Right ventricle myocardium inferior (tissue), 1 donor: ENCODE measurements at places on chromosomes 13 and 19. TPM values are rescaled to one million over a fixed set of nuclear protein-coding genes. Genes with fewer than 3 reads are reported as not detected.

GRCh38 chr13:44017756-44018309 lies 138.1 kb downstream of the LACC1 start:
- no peak for DNase-seq

DNA sequence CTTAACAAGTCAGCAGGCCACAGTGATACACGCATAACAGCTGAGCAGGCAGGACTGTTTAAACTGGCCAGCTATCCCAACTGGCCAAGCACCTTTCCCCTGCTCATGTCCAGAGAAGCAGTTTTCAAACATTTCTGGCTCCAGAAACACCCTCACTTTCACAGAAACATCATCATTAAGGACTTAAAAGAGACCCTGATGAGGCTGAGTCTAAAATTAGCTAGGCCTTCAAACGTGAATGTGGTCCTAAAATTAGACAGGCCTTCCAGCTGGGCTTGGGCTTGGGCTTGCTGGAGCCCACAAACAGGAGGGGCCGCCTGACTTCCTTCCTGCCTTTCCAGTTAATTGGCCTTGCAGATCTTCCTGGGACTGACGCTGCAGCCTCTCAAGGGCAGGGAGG lies 334.2 kb downstream of the DNAJC15 start:
- peak; percentile 61 for DNase-seq

DNA sequence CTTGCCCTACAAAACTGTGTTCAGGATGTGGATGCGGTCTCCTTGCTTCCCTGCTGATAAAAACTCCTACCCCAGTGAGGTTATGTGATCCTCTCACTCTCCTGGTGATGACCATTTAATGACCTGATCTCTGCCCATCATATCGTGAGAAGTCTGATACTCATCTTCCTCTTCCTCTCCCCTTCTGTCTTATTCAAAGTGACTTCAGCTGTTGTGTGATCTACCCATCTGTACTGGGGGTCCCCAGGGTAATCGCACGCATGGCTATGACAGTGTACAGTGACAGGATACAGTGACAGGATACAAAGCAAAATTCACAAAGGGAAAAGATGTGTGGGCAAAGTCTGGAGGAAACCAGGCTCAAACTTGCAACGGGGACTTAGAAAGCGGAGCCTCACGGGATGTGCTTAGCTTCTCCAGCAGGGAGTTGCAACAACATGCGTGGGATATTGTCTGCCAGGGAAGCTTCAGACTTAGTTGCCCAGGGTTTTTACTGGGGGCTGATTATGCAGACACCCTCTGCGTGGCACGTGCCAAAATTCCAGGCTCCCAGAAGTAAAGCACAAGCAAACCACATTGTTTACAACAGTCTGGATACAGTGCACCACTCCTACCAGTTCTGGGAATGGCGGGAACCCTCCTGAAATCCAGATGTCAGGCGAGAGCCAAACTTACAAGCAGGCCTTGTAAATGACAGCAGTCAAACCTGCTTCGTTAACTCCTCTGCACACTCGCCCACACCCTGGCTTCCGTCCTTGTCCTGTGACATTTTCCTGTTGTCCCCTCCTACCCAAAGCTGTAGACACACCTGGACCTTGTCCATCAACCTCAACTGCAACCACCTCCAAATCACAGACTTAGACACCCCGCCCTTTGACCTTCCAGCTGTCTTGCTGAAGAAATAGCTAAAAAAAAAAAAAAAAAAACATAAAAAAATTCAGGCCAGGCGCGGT lies 18.0 kb upstream of the GARRE1 start:
- DNase-seq: no peak

SMIM17 gene
- not detected for total RNA-seq

DNA sequence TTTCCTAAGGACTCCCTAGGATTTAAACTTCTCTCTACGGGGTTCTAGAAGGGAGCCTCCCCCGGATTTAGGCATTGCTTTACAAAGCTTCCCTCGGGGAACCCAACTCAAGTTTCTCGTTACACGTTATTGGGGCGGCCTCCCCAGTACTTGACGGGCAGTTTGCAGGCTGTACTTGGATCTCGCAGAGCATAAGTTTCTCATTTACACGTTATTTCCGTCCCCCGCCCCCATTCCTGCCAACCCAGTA lies 584 bp downstream of the SMG9 start:
- DNase-seq: no peak

ADGRE1 gene
- total RNA-seq: 0.38 TPM

GRCh38 chr19:4013886-4014540 lies 6.5 kb downstream of the PIAS4 start:
- no peak for DNase-seq

DNA sequence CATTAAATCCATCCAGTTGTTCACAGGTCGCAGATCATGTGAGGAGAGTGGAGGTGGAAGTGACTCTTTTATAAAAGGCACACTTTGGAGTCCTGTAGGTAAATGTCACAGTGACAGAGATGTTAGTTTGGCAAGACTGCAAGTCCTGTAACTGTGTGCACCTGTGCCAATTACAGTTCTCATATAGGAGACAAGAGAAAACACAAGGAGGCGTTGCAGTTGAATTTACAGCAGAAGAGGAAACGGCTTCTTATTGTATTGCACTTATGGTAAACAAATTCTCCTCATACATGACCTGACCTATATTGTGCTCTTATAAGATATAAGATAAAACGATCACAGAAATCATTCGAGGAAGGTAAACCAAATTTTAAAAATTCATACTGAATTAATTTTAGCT lies 732.8 kb upstream of the SLC10A2 start:
- DNase-seq: no peak

DNA sequence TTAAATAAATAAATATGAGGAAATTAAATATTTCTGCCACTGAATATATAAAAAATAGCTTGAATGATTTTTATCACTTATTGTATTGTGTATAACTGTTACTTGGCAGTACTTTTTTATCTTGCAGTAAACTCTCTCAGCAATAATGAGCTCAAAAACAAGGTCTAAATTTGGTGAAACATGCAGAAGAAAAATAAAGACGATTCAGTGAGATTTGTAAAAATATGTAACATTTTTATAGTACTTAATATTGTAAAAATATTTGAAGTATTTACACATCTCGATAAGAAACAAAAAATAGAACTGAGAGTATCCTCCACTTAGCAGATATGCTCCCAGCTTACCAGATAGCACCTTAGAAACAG lies 120.6 kb upstream of the MLNR start:
- no peak for DNase-seq

GRCh38 chr13:91592056-91593014 lies 193.9 kb downstream of the GPC5 start:
- no peak for DNase-seq

SIGLECL1 gene
- not detected for total RNA-seq

GRCh38 chr13:110376120-110376519 lies 69.0 kb downstream of the COL4A2 start:
- no peak for DNase-seq

KLF12 gene
- 18.9 TPM for total RNA-seq
